Naive thymus-derived CD8-positive, alpha-beta T cell (primary cell): ENCODE measurements at places on chromosomes 3 and 15. TPM values are rescaled to one million over a fixed set of nuclear protein-coding genes. Genes with fewer than 3 reads are reported as not detected.

C3orf22 gene
- not detected for total RNA-seq

NSUN3 gene
- 22.5 TPM for total RNA-seq

TNFSF10 gene
- total RNA-seq = 9.3 TPM

DNA sequence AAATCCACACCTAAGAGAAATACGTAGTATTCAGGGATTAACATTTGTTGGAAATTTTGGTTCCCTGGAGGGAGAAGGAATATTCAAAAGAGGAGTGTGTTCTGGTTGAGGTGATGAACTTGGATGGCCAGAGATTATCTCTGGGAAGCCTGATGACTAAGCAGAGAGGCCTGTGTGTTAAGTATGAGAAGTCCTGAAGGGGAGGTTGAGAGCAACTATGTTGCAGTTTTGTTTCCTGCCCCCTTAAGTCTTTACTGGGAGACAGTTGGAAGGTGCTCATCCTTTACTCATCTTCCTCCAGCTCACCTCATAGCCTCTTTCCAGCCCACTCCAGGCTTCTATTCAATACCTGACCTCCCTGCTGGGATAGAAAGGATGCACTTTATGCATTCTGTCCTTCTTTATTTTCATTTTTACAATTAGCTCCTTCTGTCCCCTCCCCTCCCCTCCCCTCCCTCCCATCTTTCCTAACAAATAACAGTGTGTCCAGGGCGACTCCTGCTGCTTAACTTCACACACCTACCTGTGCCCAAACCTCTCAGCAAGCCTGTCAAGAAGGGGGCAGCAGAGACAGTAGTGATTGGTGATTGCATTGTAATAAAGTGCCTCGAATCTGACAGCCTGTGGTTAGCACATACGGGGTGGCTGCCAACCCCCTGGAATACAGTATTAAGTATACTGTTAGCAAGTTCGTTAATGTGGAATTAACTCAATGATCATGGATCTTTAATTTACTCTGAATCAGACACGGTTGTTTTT, 11.9 kb downstream of the RAP2B start:
- DNase-seq = no peak

CLEC3B gene
- total RNA-seq = 1.4 TPM

DNA sequence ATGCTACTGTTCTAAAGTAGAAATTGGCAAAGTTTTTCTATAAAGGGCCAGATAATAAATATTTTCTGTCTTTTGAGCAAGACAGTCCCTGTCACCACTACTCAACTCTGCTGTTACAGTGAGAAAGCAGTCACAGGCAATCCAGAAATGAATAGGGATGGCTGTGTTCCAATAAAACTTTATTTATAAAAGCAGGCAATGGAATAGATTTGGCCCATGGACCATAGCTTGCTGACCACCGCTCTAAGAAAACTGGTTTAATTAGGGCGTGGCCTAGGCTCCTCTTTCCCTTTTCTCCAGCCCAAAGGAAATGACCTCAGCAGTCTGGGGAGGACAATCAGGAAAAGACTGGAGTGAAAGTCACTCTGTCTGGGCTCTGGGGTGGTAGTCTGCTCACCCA, 183.8 kb downstream of the MEGF11 start:
- no peak for DNase-seq

- no peak for DNase-seq
These were observed 45.8 kb upstream of the ATP13A3 start for GRCh38 chr3:194532591-194532990.

- no peak for DNase-seq
These were observed 655.5 kb downstream of the GBE1 start for GRCh38 chr3:81105789-81106488.

DNA sequence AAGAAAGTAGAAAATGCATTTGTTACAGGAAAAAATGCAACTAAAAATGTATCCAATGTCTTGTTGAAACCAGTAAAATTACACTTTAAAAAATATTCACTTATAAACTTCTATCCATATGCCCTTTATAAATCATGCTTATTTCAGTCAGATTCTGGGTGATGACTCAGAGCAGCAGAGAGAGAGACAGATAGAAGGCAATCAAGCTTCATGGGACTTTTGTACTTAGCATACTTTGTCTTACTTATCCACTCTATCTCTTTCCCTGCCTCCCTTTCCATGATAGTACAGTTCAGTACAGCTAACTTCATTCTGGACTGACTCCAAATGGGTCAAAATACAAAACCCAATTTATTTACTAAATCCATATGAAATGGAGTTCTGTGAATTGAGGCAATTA, 1438.2 kb downstream of the ZPLD1 start:
- no peak for DNase-seq

GRCh38 chr3:107753494-107753893, 230.7 kb downstream of the BBX start:
- no peak for DNase-seq

- DNase-seq = no peak
These were observed 183.8 kb upstream of the KCNMB2 start for GRCh38 chr3:178352326-178353005.

DNA sequence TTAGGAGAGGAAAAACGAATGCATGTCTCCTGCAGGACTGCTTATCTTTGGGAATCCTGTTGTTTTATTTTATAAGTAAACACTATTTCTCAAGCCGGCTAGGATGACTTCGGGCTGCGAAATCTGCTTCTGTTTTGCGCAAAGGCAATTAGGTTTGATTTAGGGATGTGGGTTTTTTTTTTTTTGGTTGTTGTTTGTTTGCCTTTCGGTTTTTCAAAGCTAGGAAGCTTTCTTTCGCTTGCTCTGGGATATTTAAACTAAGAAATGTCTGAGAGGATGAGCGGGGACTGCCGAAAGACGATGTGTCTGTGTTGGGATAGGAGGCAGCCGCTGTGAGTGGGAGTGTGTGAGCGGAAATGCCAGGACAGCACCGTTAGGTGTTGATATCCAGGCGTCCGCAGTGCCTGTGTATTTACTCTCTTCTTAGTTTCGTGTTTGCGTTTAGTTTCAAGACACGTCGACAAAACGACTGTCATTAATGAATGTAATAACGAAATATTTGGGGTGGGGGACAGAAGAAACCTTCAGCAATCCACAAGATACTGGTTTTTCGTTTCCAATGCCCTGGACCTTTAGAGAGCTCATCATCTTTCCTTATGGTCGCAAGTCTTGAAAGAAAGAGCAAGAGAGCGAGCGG, 604 bp downstream of the ISL2 start:
- DNase-seq = no peak

GRCh38 chr3:45968706-45969105, 25.4 kb downstream of the CXCR6 start:
- no peak for DNase-seq

DNA sequence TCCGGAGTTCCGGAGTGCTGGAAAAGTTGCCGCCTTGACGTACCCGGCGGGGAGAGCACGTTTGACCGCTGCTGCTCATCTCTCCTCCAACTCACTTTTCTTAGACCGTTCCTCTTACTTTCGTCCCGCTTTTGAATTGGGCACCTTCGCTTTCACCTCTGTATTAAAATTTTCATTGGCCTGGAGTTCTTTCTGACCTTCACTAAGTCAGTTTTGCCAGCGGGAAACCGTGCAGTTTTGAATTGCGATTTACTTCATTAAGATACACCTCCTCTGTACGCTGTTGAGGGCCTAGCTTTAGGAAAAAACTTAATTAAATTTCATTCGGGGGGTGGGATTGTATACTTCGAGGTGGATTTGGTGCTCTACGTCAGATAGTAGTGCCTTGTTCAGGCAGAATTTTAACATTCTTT, 1.3 kb downstream of the GMPS start:
- no peak for DNase-seq

ITIH1 gene
- not detected for total RNA-seq

DNA sequence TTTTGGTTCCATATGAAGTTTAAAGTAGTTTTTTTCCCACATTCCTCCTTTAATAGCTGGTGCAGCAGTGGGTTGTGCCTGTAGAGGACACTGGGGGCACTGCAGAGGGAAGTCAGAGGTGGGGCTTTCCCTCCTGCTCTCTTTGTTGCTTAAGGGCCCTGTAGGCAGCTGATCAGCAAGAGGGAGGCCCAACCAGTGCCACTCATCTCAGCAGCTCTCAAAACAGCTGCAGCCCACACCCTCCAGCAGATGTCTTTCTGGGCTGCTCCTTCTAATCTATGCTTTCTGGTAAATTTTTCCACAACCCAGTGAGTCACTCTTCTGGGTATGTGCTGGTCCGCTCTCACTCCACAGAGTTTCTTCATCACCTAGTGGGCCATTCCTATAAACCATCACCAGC, 263.8 kb downstream of the FEZF2 start:
- no peak for DNase-seq

MORC1 gene
- total RNA-seq = not detected

LMAN1L gene
- total RNA-seq = 0.80 TPM

DNA sequence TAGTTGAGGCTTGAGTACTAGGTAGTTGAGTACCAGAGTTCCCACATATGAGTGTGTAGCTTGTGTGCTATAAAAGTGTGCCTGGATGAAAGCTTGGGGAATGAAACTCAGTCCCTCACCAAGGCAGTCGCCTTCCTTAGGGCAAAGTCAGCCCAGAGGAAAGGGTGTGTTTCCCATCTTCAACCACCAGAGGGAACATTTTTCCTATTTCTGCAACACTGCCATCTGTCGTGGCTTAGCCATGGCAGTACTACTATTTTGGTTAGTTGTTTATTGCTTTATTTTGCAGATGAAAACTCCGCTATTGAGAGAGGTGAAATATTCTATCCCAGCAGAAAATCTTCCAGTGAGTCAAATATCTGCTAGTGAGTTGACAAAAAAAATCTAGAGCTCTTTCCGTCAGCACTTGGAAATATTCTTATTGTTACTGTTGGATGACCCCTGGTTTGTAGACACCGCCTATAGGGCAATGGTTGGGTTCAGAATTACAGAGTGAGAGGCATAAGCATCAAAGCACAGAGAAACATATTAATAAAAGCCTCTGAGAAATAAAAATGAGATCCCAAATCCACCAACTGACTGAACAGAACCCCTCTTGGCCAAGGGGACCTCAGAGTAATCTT, 239.9 kb downstream of the CPNE4 start:
- no peak for DNase-seq

CDC25A gene
- total RNA-seq = not detected

DNA sequence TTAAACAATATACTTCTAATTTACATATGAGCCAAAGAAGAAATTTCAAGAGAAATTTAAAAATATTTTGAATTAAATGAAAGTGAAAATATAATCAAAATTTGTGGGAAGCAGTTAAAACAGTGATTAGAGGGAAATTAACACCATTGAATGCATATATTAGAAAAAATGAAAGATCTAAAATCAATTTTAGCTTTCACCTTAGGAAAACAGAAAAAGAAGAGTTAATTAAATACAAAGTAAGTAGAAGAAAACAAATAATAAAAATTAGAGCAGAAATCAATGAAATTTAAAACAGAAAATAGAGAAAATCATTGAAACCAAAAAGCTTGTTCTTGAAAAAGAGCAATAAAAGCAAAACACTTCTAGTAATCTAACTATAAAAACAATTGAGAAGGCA, 38.6 kb upstream of the AP3B2 start:
- no peak for DNase-seq

DNA sequence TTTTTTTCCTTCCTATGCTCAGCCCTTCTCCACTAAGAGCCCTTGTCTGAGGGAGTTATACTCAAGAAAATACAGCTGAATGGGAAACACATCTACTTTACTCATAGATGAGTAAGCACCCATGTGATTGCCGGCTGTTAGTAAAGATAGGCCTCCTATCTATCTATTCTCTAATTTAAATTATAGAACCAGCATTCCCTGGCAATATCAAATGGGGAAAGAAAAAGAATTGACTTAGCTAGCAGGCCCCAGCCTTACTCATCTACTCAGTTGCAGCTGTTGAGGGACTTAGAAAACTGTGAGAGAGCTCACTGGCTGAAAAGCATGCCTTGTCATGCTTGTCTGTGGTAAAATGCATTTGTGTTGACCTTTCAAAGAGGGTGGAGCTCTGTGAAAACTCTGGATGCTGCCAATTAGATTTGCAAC, 116.9 kb upstream of the LRRFIP2 start:
- no peak for DNase-seq
